Activated CD8-positive, alpha-beta memory T cell treated with anti-CD3 and anti-CD28 coated beads for 4 hours (primary cell): ENCODE measurements at places on chromosomes 7 and 10.

GRCh38 chr7:128268233-128268632, 27.2 kb downstream of the LEP start:
- DNase-seq: no peak

DNA sequence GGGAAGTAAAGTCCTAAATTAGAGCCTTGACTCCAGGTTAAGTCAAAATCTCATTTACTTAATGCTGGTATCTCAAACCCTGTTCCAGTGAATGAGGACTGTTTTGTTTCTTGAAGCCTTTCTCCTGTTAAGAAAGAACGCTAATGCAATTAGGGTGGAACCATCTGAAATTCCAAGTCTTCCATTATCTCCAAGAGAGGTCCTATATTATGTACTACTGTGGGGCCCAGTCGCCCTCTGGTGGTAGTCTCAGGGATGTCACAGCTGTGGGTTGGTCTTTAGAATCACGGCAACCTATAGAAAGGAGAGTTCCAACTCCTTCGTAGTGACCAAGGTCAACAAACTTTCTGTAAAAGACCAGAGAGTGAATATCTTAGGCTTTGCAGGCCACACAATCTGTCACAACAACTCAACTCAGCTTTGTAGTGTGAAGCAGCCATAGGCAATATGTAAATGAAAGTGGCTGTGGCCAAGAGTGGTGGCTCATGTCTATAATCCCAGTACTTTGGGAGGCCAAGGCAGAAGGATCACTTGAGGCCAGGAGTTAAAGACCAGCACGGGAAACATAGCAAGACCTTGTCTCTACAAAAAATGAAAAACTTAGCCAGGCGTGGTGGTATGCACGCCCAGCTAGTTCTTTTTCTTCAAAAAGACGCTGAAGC, 9.3 kb downstream of the RPP38 start:
- DNase-seq: peak; percentile 38

GRCh38 chr10:63697956-63698786, 177.0 kb downstream of the REEP3 start:
- no peak for DNase-seq

GRCh38 chr7:100568896-100569844, 4.5 kb downstream of the SAP25 start:
- DNase-seq: no peak

DNA sequence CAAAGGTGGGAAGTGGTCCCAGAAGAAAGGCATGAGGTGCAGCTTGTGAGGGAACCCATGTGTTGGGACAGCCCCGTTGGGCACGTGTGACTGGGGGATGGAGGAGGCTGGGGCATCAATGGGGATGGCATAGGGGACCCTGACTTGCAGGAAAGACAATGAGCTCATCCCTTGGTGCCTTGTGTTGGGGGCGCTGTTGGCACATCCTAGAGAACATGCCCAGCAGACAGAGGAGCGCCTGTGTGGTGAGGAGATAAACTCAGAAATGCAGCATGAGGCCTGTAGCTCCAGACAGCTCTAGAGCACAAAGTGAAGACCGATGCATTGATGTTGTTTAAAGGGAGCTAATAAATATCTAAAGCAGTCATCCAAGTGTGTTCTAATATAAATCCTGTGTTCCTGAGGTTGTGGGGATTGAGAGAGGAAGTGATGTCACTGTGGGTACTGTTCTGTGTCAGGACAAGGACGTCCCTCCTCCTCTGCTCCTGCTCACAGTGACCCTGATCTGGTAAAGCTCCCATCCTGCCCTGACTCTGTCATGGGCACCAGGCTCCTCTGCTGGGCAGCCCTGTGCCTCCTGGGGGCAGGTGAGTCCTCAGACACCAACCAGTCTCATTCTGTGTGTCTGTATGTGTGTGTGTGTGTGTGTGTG, 126.1 kb upstream of the PRSS58 start:
- no peak for DNase-seq

- DNase-seq: no peak
Observed at GRCh38 chr10:103660364-103661197, 167.1 kb downstream of the NEURL1 start.

DNA sequence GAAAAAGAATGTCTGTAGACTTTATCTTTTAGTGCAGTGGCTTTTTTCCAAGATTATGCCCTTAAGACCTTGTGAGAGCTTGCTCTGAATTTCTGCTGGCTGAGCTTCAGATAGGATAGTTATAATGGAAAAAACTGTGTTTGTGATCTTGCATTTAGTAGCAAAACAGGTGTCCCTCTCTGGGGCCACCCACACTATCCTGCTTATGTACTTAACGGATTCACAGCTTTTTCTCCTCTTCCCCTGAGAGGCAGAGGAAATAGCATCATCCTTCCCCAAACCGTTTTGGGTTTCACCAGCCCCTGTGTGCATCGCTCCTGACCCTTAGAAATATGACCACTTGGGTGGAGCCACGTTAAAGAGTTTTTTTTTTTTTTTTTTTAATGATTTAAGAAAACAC, 101.2 kb downstream of the RAB18 start:
- no peak for DNase-seq

DNA sequence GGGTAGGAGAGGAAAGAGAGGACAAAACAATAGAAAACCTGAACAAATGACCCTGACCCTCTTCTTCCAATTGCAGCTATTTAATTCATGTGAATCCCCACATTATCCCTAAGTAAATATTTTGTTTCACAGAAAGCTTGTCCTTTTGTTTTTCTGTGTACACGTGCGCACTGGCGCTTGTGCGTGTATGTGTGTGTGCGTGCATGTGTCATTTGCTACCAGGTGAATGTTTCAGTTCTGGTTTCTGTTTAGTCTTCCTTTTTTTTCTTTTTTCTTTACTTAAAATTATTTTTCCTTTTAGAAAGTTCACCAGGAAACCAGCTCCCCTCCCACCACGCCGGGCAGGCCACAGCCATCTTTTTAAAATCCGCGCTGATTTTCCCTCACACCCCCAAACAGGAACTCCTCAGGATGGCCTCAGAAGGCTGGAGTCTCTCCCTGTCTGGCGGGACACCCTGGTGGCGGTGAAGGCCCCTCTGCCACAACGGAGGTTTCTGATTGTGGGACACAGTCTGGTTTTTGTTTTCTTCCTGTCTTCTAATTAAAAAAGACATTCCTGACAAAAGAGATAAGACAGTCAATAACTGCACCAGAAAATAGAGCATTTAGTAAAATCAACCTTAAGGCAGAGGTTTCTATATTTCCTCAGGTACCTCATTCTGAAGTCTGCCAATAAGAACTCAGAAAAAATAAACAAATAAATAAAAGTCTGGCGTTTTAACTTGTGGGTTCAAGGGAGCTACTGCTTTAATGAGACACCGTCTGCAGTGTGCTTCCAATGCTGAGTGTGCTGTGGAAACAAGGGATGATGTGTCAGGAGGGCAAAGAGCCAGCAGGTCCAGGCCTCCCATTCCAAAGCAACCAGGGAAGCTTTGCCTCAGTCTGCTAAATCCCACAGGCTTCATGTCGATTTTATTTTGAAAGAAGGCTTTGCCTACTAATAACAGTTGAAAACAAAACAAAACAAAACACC, 17.4 kb downstream of the IRF5 start:
- DNase-seq: no peak

GRCh38 chr7:71171476-71171875, 39.5 kb downstream of the GALNT17 start:
- DNase-seq: no peak

DNA sequence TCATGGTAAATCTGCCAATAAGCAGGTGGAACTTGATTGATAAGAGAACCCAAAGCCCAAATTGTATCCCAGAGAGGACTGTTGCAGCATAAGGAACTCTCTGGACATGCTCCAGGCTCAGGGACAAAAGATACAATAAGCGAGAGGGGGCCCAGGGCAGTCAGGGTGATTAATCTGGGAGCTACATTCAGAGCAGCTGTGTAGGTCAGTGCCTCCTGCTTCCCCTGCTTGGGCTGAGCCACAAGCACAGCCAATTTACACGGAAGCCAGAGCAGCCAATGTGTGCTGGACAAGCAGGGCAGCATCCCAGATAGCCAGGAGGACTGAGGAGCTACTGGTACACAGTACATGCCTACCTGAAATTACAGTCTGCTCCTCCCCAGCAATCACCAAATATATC, 24.2 kb downstream of the MYPN start:
- DNase-seq: no peak

GRCh38 chr10:29057822-29058331, 231.0 kb upstream of the LYZL1 start:
- no peak for DNase-seq

- no peak for DNase-seq
Observed at GRCh38 chr7:152185558-152185957, 160.1 kb downstream of the GALNT11 start.

GRCh38 chr10:15141136-15142054, 27.1 kb downstream of the NMT2 start:
- DNase-seq: no peak

- DNase-seq: no peak
Observed at GRCh38 chr10:45473126-45473525, 99.1 kb downstream of the ALOX5 start.

GRCh38 chr10:108861181-108861754, 1062.0 kb downstream of the XPNPEP1 start:
- no peak for DNase-seq

- DNase-seq: no peak
Observed at GRCh38 chr10:89263091-89263490, 11.5 kb upstream of the LIPA start.

- no peak for DNase-seq
Observed at GRCh38 chr7:22307816-22308215, 49.1 kb downstream of the RAPGEF5 start.

GRCh38 chr7:152924826-152925411, 165.4 kb downstream of the ACTR3B start:
- DNase-seq: no peak

DNA sequence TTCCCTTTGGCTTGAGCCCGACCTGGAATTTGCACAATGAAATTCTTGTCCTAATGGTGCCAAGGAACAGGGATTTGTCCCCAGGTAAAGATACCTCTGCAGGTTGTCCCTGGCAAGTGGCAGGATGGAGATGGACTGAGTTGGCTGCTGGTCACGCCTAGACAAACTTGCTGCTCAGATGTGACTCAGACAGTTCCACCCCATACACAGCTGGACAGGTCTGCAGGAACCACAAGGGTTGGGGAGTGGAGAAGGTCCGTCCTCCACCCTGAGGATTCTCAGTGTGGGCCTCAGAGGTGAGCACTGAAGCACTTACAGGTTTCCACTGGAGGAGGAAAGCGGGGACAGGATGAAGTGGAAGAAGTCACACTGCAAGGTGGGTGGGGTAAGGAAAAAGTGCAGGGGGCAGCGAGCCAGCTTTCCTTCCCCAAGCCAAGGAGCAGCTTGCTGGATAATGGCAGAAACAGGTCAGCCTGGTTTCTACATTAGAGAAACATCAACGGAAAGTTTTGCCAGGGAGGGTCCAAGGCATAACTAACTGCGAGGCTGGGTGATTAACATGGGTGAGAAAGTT, 20.5 kb downstream of the ITPRIP start:
- DNase-seq: no peak

DNA sequence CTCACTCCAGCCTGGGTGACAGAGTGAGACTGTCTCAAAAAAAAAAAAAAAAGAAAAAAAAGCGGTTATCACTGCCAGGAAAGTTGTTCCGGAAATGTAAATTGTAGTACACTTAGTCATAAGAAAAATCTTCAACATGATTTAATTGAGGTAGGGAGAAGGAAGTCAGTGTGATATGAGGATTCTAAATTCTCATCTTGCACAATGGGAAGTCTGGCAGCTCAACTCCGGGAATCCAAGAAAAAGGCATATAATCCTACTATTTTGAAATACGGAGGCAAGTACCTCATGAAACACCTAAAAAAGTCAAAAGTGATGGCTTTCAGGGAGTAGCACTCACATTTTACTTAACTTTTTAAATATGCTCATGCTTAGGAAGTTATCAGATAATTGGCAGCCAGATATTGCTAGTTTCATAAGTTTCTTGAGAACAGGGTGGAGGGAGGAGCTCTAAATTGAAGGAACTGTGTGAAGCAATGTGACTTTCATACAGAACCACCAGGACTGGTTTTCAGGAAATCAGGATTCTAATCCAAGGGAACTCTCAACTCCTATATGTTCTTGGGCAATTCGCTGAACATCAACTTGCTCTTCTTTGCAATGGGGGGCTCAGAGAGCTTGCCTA, 2.7 kb upstream of the C7orf25 start:
- DNase-seq: no peak

GRCh38 chr7:106128836-106129235, 16.7 kb upstream of the SYPL1 start:
- DNase-seq: no peak

DNA sequence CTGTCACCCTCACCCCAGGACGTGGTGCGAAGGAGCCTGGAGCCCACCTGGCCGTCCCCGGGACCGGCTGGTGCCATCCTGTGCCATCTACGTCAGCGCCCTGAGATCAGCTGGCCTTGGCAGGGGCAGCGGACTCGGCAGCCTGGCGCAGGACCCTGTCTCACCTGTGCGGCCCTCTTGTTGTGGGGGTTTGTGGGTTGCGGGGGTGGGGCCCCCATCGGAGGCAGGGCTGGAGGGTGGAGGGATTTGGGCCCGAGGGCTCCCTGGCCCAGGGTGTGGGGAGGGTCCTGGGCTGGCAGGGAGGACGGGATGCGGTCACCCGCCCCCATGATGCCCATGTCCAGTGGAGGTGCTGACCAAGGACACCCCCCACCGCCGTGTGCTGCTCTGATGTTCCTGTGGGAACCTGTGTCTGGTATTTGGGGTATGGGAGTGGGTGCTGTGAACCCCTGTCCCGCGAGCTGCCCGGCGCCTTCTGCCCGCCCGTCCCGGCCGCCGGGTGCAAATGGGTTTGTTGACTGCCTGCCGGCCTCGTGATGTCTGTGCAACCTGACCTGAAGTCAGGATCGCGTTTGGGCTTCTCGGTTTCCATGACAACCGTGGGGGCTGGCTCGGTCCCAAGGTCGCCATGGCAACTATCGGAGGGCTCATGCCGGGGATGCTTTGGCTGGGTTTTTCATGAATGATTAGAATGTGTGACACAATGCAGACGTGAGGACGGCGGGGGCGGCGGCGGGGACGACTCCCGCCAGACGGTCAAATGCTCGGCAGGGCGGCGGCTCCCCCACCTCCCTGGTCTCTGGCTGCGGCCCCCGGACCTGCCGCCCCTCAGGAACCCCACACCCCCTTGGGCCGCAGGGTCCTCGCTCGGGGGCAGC, 7.3 kb downstream of the MAFK start:
- DNase-seq: no peak

GRCh38 chr7:29090836-29091601, 55.3 kb downstream of the CPVL start:
- no peak for DNase-seq

- DNase-seq: no peak
Observed at GRCh38 chr7:93015779-93016481, 101.8 kb downstream of the SAMD9 start.

- no peak for DNase-seq
Observed at GRCh38 chr7:157898802-157899505, 562.1 kb downstream of the DNAJB6 start.

GRCh38 chr7:91288208-91288824, 24.1 kb downstream of the FZD1 start:
- no peak for DNase-seq

DNA sequence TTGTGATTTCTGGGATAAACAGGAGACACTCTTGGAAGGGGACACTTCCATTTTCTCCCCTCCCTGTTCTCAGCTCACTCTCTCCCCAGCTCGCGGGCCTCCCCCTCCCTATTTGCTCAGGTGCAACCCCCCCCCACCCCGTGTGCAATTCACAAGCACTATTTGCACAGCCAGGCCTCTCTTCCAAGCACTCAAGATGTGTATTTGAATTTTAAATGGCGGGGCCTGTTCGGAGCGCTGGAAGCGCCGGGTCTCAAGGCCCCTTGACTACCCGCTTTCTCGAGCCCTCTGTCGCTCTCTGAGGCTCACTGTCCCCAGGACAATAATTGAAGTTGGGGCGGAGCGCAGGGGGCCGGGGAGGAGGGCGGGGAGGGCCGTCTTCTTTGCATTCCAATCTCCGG, 7.8 kb downstream of the SHH start:
- no peak for DNase-seq
